Mesendoderm (in vitro differentiated cells): ENCODE measurements at places on chromosomes 3 and 15.

- DNase-seq = no peak
Measured at GRCh38 chr3:57890874-57891273, 117.3 kb upstream of the FLNB start.

DNA sequence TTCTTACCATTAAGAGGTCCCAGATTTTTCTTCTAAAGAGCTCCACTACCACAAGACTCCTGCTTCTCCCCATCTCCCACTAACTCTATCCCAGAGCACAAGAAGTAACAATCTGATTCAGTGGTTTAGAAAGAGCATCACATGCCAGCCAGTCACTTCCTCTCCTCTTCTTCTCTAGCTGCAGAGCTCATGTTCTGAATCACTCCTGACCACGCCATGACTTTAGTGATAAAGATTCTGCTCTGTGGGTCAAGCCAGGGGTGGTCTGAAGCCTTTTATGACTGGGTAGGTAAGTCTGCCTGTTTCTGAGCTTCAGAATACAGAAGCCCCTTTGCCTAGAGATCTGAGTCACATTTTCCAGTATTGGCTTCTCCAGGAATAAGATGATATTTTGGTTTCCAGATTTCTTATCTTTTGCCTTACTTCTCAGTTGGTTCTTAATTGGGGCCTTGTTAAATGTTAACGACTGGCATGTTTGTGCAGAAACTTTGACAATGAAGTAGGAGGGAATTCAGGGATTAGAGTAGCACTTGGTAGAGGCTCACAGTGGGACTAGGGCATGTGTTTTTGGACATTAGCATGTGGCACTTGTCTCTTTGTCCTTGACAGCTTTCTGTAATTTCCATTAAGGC lies 27.6 kb upstream of the ADAMTSL3 start:
- DNase-seq = peak; percentile 71

GRCh38 chr15:62510791-62511190 lies 345.7 kb upstream of the C2CD4B start:
- DNase-seq = no peak

DNA sequence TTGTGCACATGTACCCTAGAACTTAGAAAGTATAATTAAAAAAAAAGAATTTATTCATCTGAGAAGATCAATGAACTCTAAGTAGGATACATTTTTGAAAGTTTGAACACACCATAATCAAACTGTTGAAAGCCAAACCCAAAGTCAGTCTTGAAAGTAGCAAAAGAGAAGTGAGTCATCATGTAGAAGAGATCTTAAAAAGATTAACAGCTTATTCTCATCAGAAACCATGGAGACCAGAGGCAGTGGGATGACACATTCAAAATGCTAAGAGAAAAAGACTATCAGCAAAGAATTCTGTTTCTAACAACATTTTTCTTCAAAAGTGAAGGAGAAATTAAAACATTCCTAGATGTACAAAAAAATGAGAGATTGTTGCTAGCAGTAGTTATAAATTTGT lies 60.7 kb downstream of the TIMP4 start:
- DNase-seq = no peak

GRCh38 chr15:90711418-90711824 lies 5.7 kb upstream of the BLM start:
- DNase-seq = no peak

DNA sequence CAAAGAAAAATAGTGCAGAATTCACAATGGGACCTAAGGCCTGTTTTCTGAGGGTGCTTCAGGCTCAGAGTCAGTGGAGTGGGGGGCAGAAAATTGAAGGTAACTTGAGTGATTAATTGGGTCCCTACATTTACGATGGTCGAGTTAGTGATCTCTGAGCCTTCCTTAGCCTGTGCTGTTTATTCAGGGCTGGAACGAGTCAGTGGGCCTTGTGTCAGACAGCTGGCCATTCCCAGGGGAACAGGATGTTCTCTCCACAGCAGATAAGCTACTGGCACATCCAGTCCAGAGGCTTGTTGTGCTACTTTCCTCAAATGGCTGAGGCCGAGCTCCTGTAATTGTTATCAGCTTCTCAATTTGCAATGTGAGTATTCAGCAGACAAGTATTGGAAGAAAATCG lies 29.2 kb upstream of the CNTN3 start:
- peak; percentile 72 for DNase-seq
